Epithelial cell of alveolus of lung (primary cell): ENCODE measurements at places on chromosomes 5 and 9. TPM values are rescaled to one million over a fixed set of nuclear protein-coding genes. Genes with fewer than 3 reads are reported as not detected.

The ATP6V1G1 gene
- 92.6 and 133 TPM in 2 replicates for total RNA-seq

The MLANA gene
- not detected in 2 replicates for total RNA-seq

The TMEM250 gene
- total RNA-seq, result 30.8 and 37.5 TPM in 2 replicates

The ORM1 gene
- 0.24 TPM in 1 of 2 replicates, not detected in the other for total RNA-seq

The RLN2 gene
- total RNA-seq, result not detected in 2 replicates

The C1QTNF3 gene
- total RNA-seq, result 0.13 and 0.64 TPM in 2 replicates

The LIFR gene
- total RNA-seq, result 20.3 and 64.1 TPM in 2 replicates

The RGS7BP gene
- total RNA-seq, result under 0.01 TPM in 1 of 2 replicates, not detected in the other

The CDC20B gene
- under 0.01 TPM in 1 of 2 replicates, not detected in the other for total RNA-seq

The TRIM7 gene
- total RNA-seq, result 2.5 and 3.8 TPM in 2 replicates

The CAMSAP1 gene
- total RNA-seq, result 22.8 and 22.9 TPM in 2 replicates

The WNT8A gene
- total RNA-seq, result not detected in 2 replicates

The CCDC112 gene
- total RNA-seq, result 5.0 and 7.2 TPM in 2 replicates

The GADD45G gene
- 1.8 and 6.5 TPM in 2 replicates for total RNA-seq

The PRDM9 gene
- total RNA-seq, result not detected in 2 replicates

The TLR4 gene
- 0.64 and 1.4 TPM in 2 replicates for total RNA-seq

The RAD50 gene
- total RNA-seq, result 16.0 and 16.8 TPM in 2 replicates

The DIMT1 gene
- total RNA-seq, result 26.3 and 26.4 TPM in 2 replicates

The PSD2 gene
- total RNA-seq, result not detected in 2 replicates

The TMEM252 gene
- total RNA-seq, result not detected in 2 replicates

The ENHO gene
- not detected in 2 replicates for total RNA-seq

The DNAJA1 gene
- 98.1 and 149 TPM in 2 replicates for total RNA-seq

The SH3RF2 gene
- total RNA-seq, result 2.5 TPM in 1 of 2 replicates, not detected in the other

The CCL19 gene
- not detected in 2 replicates for total RNA-seq

The GNG10 gene
- 69.5 and 91.9 TPM in 2 replicates for total RNA-seq

The PCDHGA4 gene
- 0.78 and 6.0 TPM in 2 replicates for total RNA-seq

The STK10 gene
- 10.8 and 18.7 TPM in 2 replicates for total RNA-seq

The SLC1A3 gene
- 4.0 and 12.4 TPM in 2 replicates for total RNA-seq

The NELFB gene
- total RNA-seq, result 49.1 and 60.2 TPM in 2 replicates

The NUTM2F gene
- not detected in 2 replicates for total RNA-seq

The ISOC1 gene
- 19.1 and 48.1 TPM in 2 replicates for total RNA-seq

The PKN3 gene
- 3.0 and 4.8 TPM in 2 replicates for total RNA-seq

The PTGER4 gene
- total RNA-seq, result 6.5 and 28.3 TPM in 2 replicates

The EIF4EBP3 gene
- total RNA-seq, result 2.1 and 3.3 TPM in 2 replicates

The GPR21 gene
- total RNA-seq, result 0.13 TPM in 1 of 2 replicates, not detected in the other

The C7 gene
- 3.1 and 33.9 TPM in 2 replicates for total RNA-seq

The GNPDA1 gene
- 31.3 and 52.8 TPM in 2 replicates for total RNA-seq

The FAM81B gene
- total RNA-seq, result not detected in 2 replicates

The TERT gene
- total RNA-seq, result not detected in 2 replicates

The CFAP157 gene
- total RNA-seq, result 0.08 TPM in 1 of 2 replicates, not detected in the other

The NTNG2 gene
- total RNA-seq, result 0.91 and 1.3 TPM in 2 replicates

The RMI1 gene
- total RNA-seq, result 7.6 and 10.2 TPM in 2 replicates

The SPINK13 gene
- total RNA-seq, result not detected in 2 replicates

The CWC27 gene
- total RNA-seq, result 10.6 and 31.2 TPM in 2 replicates

The IRX2 gene
- total RNA-seq, result 0.64 and 1.9 TPM in 2 replicates

The STKLD1 gene
- 0.13 and 1.4 TPM in 2 replicates for total RNA-seq

The SRD5A1 gene
- total RNA-seq, result 5.2 and 35.5 TPM in 2 replicates

The POU5F2 gene
- total RNA-seq, result 0.13 and 0.64 TPM in 2 replicates
